CD8-positive, alpha-beta T cell (primary cell): ENCODE measurements at places on chromosomes 7 and 10. TPM values are rescaled to one million over a fixed set of nuclear protein-coding genes. Genes with fewer than 3 reads are reported as not detected.

Gene WEE2
- 0.27 TPM for total RNA-seq

Gene RNF32
- total RNA-seq, result 0.33 TPM

Gene TUBB8
- total RNA-seq, result not detected

Gene SRPK2
- 29.2 TPM for total RNA-seq

DNA sequence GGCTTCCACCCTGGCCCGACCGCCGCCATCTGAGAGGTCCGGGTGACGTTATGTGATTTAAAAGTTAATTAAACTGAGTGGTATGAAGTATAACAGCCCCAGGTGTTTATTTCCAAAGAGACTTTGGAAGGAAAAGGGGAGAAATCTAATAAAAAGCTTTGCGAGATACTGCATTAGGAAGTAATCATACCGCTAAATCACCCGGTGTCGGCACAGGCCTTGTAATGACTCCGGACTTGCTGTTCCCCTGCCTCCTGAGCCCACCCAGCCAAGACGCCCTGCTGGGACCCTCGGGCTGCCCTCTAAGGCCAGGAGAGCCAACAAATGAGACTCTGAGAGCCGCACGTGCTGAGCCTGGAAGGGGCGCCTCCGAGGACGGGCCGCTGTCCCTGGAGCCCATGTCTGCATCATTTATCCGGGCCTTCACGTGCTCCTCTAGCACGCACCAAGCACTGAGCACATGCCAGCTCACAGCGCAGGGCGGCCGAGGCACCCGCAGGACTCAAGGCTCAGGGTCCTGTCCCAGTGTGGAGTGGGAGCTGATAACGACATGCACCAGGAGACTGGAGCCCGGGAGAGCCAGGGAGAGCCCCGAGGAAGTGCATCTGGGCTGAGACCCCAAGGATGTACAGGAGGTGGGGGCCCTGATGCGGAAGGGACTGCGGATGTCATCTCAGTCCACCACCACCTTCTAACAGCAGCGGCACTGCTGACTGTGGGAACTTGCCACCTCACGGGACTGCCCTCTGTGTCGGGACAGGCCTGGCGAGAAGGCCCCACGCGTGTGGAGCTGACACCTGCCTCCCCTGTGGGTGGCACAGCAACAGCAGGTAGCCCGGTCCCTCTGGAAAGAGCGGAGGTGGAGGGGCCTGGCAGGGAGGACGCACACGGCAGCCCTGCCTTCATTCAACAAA is 182.7 kb downstream of the ELFN1 start:
- no peak for DNase-seq

GRCh38 chr10:86291616-86292340 is 74.8 kb downstream of the GRID1 start:
- DNase-seq, result peak; percentile 47

DNA sequence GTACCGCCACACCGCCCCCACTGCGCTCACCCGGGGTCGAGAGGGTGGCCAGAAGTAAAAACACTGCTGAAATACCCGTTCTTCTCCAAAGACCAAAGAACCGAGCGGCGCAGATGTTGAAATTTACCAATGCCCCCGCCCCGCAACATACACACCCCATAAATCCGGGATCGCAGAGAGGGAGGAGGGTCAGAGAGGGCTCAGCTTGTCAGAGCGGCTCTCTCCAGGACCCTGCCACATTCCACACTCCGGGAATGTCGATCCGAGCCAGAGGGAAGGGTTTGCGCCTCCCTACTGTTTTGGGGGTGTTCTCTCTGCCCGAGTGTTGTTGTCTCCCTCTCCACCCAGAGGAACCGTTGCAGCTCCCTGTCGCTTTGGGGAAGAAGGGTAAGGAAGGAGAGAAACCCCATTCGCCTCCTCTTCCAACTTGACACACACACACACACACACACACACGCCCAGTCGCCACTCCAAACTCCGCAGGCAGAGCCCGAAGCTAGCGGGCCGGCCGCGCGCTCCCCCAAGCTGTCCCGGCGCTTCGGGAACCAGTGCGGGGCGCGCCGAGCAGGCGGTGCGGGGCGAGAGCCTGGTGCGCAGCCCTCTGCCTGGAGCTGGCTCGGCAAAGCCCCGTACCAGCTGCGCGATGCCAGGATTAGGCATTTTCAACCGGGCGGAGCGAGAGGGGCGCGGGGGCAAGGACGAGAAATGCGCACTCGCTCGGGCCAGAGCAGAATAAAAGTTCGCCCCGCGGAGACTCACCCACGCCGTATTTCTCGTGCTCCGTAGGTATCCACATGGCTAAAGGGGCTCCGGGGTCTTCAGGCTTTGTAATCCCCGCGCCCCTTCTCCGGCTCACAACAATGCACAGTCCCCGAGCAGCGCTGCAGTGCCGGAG is 609 bp downstream of the DOCK4 start:
- no peak for DNase-seq

- DNase-seq, result no peak
Measured at GRCh38 chr10:72819053-72819452, 74.5 kb upstream of the OIT3 start.

- no peak for DNase-seq
Measured at GRCh38 chr7:1301054-1301881, 68.6 kb downstream of the UNCX start.

DNA sequence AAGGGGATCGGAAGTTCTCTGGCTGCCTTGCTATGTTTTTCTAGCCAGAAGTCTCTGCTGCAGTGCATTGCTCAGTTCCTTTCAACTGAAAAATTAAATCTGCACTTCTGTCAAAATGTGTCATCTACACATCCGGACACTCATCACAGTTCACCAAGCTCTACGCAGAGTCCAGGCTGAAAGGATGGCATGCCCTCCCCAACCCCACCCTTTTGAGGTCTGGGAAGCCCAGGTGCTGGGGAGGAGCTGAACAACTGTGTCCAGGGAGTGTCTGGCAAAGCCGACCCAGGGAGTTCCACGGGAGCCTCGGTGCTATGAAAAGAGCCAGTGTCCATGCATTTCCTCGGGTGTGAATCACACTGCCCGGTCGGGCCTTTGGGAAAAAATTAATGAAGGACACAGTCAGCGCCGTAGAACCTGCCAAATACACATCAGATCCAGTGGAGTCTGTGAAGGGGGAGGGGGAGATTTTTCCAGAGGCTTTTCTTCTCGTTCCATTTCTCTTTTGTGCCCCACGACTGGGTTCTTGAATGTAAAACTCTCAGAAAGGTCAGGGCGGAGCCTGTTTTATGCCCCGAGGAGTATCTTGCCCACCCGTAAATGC is 757 bp upstream of the PALS2 start:
- peak; percentile 59 for DNase-seq

GRCh38 chr7:114212721-114213429 is 201.7 kb upstream of the FOXP2 start:
- DNase-seq, result no peak

DNA sequence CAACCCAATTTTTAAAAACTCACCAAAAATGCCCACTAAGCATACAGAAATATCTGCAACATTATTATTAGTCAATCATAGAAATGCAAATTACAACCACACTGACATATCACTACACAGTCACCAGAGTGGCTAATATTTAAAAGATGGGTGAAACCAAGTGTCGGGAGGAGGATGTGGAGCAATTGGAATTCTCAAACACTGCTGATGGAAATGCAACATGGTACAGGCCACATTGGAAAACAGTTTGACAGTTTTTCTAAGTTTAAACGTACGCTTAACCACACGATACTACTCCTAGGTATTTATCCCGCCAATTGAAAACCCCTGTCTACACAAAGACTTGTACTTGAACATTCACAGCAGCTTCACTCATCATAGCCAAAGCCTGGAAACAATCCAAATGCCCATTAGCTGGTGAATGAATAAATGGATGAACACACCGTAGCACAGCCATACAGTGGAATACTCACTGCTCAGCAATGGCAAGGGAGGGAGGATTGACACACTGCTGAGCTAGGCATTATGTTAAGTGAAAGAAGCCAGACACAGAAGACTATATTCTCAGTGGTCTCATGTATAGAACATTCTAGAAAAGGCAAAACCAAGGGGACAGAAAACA is 16.3 kb downstream of the GCK start:
- DNase-seq, result no peak

DNA sequence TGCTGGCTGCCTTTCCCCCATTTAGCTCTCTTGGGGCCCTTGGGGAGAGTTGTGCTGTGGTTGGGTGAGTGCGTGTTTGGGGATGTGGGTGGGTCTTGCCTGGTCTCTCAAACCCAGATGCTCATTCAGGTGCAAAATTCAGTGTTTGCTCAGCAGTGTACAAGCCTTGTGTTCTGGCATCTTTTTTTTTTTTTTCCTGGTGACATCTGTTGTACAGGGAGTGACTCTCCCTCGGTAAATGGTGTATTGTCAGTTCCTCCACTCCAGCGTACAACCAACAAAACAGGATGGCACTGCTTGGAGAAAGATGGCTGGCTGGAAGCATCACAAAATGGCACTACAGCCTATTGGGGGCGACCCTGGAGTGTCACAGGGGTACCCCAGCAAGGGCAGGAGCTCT is 75.5 kb downstream of the LRMDA start:
- no peak for DNase-seq

GRCh38 chr10:62634576-62634975 is 169.9 kb upstream of the ADO start:
- DNase-seq, result no peak

DNA sequence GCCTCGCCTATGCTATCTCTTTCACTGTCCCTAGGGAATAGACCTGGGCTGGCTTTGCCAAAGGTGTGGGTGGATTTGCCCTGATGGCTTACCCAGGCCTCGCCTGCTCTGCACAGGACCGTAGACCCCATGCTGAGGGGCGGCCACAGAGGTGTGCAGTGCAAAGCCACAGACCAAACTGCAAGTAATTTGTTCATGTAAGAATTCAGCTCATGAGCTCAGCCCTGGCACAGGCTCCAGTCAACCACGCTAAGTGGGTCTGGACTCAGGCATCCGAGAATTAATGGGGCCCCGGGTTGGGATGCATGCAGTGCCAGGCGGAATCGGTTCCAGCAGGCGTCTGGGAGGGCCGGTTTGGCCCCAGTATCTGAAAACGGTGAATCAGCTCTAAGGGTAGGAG is 445.2 kb downstream of the DNAJB6 start:
- DNase-seq, result no peak

GRCh38 chr7:6271060-6271658 is 1.3 kb downstream of the CYTH3 start:
- peak; percentile 44 for DNase-seq

DNA sequence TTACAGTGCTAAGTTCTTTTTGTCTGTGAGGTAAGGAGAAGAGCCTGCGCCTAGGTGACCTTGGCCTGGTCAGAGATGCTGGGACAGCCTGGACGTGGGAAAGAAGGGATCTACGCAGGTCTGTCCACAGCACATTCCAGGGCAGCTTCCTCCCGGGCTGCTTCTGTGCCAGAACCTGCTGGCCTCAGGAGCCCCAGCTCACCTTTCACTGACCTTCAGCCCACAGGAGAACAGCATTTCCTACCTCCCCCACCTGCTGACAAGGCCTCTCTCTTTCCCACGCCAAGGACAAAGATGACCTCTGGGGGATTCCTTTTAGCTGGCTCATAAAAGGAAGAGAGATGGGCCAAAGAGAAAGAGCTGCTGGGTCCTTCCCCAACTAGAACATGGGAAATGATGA is 260.6 kb downstream of the KCNMA1 start:
- no peak for DNase-seq

DNA sequence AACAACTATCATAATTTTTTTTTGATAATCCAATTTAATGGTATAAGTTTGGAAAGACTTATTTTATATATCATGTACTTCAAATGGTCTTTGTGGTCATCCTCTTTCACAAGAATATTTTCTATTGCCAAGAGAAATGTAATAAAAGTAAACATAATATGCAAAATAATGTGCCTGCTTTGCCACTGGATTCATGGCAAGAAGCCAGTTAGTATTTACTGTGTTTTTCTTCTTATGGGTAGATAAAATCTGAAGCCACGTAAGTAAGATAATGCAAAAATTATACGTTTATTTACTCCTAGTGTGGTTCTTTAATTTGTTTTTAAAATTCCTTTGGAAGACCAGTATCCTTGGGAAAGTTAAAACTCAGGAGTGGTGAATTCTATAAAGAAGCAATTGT is 258.5 kb downstream of the ARL4A start:
- no peak for DNase-seq

DNA sequence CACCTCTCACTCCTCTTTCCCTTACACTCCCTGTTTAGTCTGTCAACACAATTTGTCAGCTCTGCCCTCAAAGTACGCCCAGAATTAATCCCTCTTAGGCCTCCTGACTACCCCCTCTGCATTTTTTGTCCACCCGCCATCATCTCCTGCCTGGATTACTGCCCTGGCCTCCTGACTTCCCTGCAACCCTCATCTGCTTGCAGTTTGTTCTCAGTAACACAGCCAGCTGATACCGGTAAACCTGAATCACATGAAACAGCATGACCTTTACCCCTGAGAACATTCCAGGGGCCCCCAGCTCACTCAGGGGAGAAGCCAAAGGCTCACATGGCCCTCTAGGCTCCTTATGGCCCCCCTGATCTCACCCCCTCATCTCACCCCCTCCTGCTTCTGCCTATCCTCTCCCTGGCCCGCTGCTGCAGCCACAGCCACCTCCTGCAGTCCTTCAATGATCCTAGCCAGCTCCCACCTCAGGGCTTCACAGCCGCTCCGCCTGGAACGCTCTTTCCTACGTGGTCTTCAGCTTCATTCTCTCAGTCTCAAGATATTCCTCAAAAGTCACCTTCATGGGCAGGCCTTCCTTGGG is 8.9 kb downstream of the C10orf53 start:
- DNase-seq, result no peak

DNA sequence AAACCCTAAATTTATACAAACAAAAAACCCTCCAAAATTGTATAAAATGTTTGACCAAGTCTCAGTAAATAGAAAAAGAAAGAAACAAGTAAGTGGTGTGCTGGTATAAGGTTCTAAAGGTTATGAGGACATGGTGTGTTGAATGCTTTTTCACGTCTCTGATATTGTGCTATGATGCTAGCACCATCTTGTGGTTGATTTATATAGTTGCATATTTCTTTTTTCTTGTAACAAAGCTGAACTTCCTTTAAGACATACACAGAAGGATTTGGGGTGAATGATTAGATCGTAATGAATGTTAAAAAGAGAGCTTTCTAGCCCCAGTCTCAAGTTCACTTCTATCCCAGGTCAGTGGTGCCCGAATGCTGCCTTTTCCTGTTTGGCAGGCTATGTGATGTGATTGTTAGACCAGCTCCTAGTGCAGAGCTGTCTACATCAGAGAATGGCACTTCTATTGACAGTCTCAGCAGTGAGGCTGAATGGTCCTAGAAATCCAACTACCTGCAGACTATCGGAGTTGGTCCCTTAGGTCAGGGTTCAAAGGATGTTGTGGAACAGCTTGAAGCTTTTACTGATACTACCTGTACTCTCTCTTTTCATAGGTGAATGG is 25.0 kb downstream of the VTI1A start:
- peak; percentile 66 for DNase-seq

GRCh38 chr7:55449205-55449991 is 84.3 kb downstream of the LANCL2 start:
- DNase-seq, result no peak
